Activated CD8-positive, alpha-beta memory T cell treated with anti-CD3 and anti-CD28 coated beads for 1 hour (primary cell): ENCODE measurements at places on chromosomes 4 and X.

- no peak for DNase-seq
These were observed 1.5 kb upstream of the PITX2 start for GRCh38 chr4:110624398-110624780.

GRCh38 chrX:43586830-43587229 lies 69.3 kb upstream of the MAOA start:
- no peak for DNase-seq

DNA sequence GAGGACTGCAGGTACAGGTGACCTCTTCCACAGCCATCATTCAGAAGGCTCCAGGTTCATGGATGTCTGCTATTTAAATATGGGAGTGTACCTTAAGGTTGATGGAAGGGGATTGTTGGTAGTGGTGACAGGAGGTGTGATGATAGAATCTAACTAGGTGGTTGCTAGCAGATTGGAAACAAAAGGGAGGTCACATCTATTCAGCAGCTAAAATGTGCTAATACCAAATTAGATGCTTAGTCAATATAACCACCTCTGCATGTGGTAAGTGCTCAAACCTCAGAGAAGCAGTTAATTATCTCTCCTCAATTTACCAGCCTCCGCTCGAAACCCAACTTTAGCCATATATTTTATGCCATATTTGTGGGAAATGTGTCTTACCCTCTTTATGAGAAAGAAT lies 98.7 kb upstream of the CCSER1 start:
- DNase-seq, result no peak

- no peak for DNase-seq
These were observed 123.7 kb downstream of the AFF1 start for GRCh38 chr4:87058356-87059073.

- no peak for DNase-seq
These were observed 1995.7 kb upstream of the AGA start for GRCh38 chr4:179437962-179438361.

DNA sequence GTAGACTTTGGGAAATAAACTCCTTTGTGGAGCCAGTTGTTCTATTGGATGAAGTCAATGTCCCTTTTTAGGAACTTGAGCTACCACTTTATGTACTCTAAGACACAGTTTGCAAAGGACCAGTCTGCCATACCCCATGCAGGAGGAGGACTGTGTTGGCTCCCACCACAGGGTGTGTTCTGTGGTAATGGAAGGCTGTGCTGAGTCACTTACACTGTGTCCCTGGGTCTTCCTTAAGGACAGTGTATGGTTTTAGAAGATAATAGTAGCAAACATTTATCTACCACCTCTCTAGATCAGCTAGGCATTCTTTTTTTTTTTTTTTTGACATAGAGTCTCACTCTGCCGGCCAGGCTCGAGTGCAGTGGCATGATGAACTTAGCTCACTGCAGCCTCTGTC lies 184.0 kb upstream of the PGRMC2 start:
- no peak for DNase-seq

DNA sequence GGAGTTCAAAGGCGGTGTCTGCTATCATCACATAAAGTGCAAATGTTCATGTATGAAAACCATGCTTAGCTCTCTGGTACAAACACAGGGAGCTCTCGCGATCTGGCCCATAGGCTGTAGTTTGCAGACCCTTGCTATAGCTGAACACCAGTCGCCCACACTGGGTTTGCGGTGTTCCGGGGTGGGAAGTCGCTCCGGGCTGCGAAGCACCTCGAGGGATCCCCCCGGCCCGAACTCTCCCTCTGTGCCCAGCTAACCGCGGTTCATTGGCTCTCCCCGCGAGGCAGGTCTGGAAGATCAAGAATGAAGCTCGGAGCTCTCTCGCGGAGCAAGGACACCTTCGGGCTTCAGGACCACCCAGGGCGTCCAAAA lies 341 bp upstream of the PRPS2 start:
- no peak for DNase-seq

GRCh38 chr4:151529187-151529586 lies 120.2 kb downstream of the FHIP1A start:
- no peak for DNase-seq

- peak; percentile 14 for DNase-seq
These were observed 921 bp upstream of the SETD7 start for GRCh38 chr4:139556724-139557555.

GRCh38 chrX:139483699-139484098 lies 46.8 kb upstream of the F9 start:
- no peak for DNase-seq

DNA sequence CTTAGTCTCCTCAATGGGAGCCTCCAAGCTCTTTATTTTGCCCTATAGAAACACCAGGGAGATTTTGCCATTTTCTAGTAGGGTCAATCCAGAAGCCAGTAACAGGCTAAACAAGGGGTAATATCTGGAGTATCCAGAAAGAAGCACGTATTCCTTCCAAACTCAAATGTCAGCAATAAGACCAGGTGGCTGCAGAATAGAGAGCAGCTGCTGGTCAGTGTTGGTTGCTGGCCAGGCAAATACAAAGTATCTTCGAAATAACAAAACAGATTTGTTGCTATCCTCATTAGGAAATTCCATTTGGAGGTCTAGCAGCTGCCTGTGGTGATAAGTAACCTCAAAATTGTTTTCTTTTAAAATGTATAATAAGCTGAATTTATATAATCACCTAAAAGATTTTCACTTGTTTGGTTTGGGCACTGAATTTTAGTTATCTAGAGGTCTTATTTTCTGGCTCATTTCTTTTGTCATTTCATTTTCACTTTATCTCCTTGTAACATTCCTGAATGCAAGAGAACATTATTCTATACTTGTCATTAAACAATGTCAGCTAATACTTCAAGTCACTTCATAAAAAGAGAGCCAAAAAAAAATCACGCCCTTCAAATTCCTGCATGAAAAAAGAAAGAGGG lies 320.6 kb downstream of the DTHD1 start:
- no peak for DNase-seq

DNA sequence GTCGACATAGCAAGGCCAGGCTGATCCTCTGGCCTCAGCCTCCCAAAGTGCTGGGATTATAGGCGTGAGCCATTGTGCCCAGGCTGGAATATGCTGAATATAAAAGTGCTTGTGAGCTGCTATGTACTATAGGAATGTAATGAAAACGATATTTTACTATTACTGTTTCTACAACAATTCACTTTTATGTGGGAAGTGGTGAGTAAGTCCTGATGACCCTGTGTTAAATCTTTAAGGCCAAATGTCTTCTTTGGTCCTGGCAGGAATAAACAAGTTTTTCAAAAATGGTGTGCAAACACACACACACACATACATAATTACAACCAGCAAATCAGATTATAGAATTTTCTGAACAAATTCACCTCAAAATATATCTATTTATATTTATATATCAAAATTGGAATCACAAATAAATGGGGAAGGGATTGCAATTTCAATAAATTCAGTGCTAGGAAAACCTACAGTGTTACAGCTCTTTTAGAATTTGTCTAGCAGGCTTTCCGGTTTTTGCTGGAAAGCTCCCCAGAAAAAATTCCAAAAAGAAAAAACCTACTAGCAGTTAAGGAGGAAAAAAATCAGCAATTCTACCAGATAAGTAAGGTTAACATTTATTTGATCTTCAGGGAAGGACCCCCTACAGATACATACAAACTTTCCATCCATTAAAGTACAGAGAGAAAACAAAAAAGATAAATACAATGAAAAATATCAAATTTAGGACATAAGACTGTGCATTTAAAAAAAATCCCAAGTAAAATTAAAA lies 17.9 kb downstream of the SMIM14 start:
- no peak for DNase-seq

GRCh38 chr4:16939178-16939577 lies 40.7 kb upstream of the LDB2 start:
- no peak for DNase-seq

GRCh38 chr4:119946359-119946758 lies 120.3 kb downstream of the MAD2L1 start:
- no peak for DNase-seq

DNA sequence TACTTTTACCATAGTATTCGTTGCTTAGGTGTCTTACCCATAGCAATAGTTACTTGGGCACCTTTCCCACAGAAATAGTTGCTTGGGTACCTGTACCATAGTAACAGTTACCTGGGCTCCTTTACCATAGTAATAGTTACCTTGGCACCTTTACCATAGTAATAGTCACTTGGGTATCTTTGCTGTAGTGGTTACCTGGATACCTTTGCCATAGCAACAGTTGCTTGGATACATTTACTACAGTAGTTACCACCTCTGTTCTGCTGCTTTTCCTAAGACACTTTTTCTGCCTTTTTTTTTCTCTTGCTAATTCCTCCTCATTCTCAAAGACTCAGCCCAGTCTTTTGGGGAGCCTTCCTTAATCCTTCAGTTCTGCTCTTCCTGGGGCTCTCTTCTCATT lies 272.8 kb upstream of the PUDP start:
- DNase-seq, result no peak
